ENCODE measurements at places on chromosomes 12 and 14.

DNA sequence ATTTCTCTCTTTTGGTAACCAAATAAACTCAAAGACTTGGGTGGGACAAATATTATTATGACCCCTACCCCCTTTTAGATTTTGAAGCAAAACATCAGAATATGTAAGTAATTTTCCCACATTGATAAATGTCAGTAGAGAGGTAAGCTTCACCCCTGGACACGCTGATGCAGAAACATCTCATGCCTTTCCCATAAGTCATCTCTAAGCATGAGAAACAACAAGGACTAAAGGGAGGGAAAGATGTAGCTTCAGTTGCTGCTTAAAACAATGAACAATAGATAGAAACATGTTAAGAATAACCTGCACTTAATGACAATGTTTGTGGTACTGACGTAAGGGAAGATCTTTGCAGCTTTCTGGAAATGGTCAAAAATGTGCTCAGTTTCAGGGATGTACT is 56.3 kb upstream of the SLC8A3 start:
- no peak for DNase-seq

- no peak for DNase-seq
These were observed 3.3 kb downstream of the DDHD1 start for GRCh38 chr14:53149668-53150316.

- no peak for DNase-seq
These were observed 342.4 kb upstream of the FLRT2 start for GRCh38 chr14:85187521-85187920.

DNA sequence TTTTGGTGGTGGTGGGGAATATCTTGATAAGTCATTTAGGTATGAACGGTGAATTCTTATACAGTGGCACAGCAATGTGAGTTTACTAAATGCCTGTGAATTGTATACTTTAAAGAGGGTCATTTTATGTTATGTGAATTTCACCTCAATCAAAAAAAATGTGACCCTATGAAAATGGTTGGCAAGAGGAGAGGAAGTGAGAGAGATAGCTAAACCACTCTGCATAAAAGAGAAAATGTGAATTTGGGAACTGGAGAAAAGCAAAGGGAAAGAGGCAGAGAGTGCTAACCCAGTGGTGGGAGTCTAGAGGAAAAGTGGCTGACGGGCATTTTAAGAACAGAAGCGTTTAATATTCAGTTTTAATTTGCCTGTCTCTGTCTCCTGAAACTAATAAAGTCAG is 93.8 kb downstream of the SLC38A6 start:
- no peak for DNase-seq

DNA sequence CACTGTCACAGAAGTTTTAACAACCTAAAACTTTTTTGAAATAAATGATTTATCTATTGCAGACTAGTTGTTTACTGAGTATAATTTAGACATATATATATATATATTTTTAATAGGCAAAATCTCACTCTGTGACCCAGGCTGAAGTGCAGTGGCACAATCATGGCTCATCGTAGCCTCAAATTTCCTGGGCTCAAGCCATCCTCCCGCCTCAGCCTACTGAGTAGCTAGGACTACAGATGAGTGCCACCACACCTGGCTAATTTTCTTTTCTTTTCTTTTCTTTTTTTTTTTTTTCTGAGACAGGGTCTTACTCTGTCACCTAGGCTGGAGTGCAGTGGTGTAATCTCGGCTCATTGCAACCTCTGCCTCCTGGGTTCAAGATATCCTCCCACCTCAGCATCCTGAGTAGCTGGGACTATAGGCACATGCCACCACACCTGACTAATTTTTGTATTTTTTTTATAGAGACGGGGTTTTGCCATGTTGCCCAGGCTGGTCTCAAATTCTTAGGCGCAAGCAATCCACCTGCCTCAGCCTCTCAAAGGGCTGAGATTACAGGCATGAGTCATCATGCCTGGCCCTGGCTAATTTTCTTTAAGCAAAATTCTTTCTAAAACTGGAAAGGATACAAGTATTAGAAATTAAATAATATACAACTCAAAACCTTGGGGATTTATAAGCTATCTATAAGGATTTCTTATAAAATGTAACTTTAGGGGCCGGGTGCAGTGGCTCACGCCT is 23.1 kb downstream of the EEA1 start:
- no peak for DNase-seq

DNA sequence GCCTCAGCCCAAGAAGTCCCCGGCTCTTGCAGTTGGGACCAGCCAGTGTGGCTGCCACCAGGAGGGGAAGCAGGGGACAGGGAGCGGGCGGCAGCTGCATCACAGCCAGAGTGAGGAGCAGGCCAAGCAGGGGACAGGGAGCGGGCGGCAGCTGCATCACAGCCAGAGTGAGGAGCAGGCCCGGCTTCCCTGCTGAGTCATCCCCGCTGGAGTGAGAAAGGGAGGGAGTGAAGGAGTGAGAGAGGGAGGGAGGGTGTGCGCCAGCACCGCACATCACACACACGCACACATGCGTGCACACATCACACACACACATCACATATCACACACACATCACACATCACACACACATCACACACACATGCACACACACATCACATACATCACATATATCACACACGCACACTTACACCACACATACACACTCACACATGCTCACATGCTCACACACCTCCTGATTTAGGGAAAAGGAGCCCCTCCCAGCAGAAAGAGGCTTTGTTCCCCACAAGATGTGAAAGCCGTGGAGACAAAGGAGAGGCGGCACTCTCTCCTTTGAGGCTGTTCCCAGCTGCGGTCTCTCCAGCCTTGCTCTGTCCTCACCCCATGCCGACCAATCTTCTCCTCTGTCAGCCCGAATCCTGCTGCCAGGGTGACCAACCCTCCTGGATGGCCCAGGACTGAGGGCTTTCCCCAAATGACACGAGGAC is 16.7 kb upstream of the ZDHHC22 start:
- DNase-seq, result no peak

- DNase-seq, result no peak
These were observed 212.8 kb upstream of the SYT1 start for GRCh38 chr12:78651755-78652154.

DNA sequence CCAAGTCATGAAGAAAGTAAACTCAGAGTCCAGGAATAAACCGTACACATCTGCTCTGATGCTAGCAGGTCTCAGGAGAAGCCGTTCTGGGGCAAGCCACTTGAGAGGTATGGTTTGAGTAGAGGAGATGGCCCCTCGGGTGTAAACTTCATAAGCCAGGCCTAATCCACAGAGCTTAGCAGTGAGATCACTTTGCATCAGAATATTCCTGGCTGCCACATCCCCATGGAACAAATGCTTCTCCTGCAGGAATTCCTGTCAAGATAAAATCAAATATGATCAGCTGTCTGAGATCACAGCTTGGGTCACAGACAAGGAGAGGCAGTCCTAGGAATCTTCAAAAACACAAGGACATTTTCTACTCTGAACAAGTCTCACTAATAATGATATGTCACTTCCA is 11.2 kb upstream of the MAGOHB start:
- no peak for DNase-seq

- no peak for DNase-seq
These were observed 56.3 kb downstream of the NIN start for GRCh38 chr14:50774542-50775267.

GRCh38 chr12:30003321-30003720 is 219.6 kb upstream of the TMTC1 start:
- DNase-seq, result no peak

GRCh38 chr12:7583471-7583870 is 79.9 kb upstream of the CD163 start:
- no peak for DNase-seq

DNA sequence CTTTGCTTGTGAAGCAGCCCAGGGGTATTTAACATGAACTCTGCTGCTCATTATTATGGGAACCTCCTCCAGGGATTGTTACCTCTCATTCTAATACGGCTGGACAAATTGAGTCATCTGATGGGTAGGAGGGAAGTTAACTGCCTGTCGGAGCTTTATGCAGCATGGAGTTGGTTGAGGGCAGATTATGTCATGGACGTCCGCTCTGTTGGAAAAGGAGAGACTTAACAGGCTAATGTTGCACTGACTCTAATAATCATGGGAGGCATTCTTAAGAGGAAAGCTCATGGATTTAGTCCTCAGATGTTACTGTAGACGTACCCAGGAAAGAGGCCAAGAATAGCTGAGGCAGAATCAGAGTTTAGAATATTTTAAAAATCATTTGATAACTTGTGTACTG is 9.9 kb downstream of the POP5 start:
- DNase-seq, result no peak

GRCh38 chr12:116090516-116090915 is 187.0 kb downstream of the MED13L start:
- no peak for DNase-seq

- no peak for DNase-seq
These were observed 897 bp upstream of the TEX22 start for GRCh38 chr14:105397350-105397931.

DNA sequence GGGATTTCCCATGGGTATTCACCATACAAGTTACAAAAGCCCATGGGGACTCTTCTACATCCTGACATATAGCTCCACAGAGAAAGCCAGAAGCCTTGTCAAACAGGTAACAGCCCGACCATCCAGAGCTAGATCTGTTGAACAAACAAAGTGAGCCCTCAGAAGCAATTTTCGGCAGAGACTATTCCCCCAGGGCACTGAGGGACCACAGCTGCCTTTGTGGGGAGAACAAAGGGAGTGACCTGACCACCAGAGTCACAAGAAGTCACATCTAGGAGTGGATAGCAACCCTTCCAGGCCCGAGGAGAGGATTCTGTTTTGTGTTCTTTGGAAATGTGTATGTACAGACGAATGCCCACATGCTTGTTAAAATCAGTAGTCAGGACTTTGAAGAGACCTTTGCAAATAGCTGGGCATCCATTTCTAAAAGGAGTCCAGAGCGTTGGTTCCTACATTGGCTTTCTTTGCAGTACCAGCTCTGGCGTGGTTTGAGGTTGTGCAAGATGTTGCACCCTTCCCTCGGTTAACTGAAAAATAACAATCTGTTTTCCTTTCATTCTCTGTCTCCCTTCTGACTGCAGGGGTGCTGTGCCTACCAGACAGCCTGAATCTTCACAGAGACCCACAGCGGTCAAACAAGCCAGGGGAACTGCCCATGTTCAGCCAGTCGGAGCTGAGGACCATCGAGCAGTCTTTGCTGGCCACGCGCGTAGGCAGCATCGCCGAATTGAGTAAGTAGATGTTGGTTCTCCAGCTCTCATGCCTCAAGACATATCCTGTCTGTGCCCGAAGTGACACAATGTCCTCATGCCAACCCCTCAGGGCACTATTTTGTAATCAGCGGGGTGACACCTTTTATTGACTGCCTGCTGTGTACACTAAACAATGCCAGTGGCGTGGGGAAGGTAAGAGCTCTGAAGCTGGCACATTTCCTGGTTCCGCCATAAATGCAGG is 165.4 kb upstream of the PWP1 start:
- DNase-seq, result no peak

- peak; percentile 39 for DNase-seq
These were observed 67.4 kb downstream of the LGMN start for GRCh38 chr14:92680781-92681650.

- peak; percentile 72 for DNase-seq
These were observed 11.0 kb upstream of the GSG1 start for GRCh38 chr12:13114251-13115052.

DNA sequence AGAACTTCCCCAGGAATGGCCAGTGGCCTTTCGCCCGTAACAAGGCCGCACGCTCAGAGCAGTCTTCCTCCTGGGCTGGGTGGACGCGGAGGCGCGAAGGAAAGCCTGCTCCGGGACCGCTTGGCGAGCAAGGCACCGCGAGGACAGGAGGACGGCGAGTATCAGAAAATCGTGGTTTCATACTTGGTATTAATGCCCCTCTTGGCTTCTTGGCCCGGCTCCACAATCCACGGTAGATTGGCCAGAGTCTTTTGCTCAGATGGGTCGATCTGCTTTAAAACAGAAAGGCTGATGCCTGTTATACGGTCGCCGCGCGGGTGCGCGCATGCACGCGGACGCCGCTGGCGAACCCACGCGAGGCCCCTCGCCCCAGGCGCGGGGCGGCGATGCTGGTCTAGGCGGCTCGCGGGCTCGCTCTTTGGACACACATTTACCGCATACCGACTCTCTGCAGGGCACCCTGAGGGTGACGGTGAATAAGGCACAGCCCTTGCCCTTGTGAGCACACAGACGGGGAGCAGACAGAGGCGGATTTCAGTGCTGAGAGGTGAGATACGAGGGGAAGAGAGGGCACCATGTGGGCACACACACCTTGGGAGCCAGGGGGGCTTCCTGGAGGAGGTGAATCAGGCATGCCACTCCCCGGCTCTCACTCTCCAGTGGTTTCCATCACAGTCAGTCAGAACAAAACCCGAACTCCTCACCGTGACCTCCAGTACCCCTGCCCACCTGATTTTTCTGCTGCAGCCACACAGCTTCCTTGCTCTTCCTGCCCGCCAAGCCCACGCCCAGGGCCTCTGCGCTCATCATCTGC is 100.7 kb downstream of the APAF1 start:
- no peak for DNase-seq

- DNase-seq, result no peak
These were observed 102.8 kb downstream of the ZNF664 start for GRCh38 chr12:124075841-124076240.

GRCh38 chr12:131375261-131375971 is 335.5 kb upstream of the SFSWAP start:
- no peak for DNase-seq

GRCh38 chr12:45049912-45050750 is 768 bp downstream of the DBX2 start:
- no peak for DNase-seq

DNA sequence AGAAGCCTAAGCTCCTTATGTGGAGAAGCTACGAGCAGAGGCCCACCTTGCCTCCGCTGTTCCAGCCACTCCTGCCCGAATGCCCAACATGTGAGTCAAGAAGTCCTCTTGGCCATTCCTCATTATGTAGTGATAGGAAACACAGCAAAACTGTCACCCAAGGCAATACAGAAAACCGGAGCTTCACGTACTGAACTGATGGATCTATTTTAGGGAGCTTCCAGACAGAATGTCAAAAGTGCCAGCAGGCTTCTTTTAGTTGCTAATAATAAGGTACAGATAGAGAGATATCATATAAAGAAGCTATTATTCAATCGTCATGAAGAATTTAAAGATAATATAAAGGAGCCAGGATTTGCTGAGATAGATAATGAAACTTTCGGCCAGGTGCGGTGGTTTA is 91.6 kb upstream of the SYT10 start:
- DNase-seq, result no peak

GRCh38 chr12:123659996-123660727 is 10.8 kb upstream of the TCTN2 start:
- DNase-seq, result no peak

GRCh38 chr14:90829677-90830076 is 13.4 kb upstream of the TTC7B start:
- no peak for DNase-seq
